Endodermal cell (in vitro differentiated cells): ENCODE measurements at places on chromosomes 1 and 21.

GRCh38 chr1:67524143-67525052 is 94.2 kb upstream of the SERBP1 start:
- DNase-seq, result peak; percentile 59

DNA sequence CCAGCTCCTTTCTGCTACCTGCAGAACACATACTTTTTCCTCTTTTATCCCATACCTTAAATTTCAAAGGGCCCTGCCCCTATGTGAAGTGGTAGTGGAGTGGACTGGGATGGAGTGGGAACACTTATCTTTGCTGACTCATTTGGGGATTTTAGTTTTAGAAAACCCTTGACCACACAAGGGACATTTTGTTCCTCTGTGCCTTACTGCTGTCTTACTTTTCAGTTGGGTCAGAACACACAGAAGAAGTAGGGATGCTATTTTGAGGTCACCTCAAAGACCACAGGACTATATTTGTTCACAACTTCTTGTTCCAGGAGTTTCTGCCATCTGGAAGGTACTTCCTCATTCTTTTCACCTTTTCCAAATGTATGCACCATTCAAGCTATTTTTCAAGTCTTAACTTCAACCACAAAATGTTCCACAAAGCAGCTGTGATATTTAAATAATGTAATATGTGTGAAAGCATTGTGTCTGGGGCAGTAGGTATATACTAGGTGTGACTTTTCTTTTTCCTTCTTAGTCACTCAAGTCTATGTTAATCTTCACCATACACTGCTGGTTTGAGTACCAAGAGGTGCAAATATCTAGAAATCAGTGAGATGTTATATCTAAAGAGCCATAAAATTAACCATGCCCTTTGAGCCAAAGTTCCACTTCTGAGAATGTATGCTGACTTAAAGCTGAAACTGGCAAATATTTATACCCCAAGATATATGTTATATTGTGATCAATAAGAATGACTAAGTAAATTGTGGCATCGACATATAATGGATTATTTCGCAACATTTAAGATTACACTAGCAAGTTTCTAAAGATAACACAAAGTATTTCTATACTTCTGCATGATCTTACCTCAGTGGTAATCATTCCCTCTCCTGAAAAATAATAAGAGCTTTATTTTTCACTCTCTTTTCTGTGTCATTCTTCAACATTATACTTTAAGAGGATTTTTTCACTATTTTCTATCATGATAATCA is 308.5 kb downstream of the MRPL39 start:
- DNase-seq, result no peak

- DNase-seq, result peak; percentile 71
These were observed 199.7 kb downstream of the CAMTA1 start for GRCh38 chr1:6984986-6985385.

DNA sequence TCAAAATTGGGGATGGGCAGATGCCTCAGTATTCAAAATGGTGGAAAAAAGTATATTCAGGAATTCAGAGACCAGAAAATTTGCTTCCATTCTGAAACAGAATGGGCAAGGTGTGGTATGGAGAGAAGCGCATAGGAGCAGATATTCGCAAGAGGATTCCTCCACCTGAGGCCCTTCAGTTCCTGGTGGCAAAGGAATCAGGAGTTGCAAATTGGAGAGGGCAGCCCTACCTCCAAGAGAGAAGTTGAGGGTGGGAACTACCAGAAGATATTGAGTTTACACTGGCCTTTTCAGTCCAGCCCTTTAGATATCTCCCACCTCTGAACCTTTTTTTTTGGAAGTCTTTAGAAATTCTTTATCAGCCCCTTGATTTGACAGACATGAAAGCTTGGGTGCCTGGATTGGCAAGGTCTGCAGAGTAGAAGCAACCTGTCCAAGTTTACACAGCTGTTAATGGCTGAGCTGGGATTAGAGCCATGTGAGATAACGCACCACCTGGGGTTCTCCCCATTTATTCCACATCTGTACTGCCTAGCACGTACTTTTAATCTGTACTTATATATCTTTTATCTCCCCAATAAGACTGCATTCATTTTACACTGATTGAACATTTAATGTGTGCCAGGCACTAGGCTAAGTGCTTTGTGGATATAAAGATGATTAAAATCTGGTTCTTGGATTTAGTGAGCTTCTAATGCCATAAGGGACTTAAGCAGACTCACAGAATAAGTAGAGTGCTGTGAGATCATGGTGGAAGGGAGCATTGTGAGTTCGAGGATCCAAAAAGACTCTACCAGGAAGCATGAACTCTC is 99.5 kb downstream of the NGF start:
- no peak for DNase-seq

DNA sequence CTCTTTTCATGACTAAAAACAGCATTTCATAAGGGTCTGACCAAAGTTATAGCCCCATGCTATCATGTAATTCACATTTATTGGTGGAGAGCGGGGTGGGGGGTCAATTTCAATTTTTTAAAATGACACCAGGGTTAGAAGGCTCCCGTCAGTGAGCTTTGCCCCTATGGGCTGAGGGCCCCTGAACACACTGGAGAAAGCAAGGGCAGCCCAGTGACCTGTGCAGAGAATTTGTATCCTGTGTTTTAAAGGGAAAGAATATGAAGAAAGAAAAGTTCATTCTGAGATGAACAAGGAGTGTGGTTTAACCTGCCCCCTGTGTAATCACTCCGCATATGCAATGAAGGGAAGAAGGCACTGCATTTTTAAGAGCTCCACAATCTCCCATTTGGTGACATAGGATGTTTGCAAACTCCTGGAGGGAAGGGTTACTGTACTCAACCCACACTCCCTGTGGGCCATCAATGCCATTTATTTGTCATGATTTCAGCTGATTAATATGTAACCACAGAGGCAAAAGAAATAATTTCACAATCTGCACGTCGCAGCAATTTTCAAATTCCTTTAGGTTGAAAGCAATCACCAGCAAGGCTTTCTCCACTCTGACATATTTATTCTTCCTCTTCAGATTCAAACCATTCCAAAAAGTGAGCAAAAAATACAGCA is 95.6 kb downstream of the ZNF281 start:
- DNase-seq, result peak; percentile 47

DNA sequence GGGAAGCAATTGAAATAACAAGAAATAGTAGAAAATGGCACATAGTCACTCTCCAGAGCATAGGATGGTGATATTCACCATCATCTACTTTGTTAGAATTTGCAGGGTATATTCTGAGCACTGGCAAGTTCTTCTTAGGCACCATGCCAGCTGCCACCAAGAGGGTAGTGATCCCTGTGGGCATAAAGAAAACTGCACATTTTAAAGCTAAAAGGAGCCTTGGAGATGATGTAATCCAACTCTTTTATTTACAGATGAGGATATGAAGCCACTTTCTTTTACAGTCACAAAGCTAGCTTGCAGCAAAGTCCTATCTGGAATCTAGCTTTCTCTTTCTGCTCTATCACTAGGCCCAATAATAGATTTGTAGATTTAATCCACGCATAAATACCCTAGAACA is 69.0 kb downstream of the PTGER3 start:
- no peak for DNase-seq

DNA sequence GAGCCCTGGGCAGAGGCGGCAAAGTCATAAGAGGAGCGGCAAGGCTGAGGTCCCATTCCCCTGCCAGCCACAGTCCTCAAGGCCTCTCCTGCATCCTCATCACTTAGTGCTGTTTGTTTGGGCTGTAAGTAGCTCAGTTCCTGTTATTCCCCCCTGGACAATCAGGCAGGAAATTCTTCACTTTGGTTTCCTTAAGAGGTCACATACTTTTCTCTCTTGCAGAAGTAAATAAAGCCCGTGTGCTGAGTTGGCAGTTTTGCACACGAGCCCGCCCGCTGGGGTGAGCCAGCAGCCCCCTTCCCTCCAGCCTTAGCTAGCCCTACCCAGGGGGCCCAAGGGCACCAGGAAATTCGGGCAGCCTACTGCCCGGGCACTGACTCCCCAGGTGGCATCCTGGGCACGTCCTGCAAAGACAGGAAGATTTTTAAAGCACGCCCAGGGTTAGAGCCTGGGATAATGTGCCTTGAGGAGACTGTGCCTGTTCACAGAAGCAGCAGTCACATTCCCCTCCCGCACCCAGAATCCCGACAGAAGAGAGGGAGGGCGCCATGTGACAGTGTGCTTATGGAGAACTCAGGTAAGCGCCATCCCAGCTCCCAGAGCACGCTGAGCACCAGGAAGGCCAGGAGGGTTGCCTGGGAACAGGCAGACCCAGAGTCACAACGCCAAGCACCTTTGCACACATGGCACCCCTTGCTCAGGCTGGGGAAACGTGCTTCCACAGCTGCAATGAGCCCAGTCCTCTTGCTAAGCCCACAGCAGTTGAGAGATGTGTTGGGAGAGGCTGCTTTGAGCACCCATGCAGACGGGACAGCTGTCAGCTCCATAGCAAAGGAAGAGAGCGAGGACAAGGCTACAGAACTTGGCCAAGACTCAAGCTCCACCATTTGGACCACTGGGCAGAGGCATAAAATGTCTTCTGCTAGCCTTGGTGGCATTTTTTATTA is 144.5 kb upstream of the TMEM51 start:
- no peak for DNase-seq
